A549 treated with GW870086 at 1 μM for 4 hours (cell line): ENCODE measurements at places on chromosomes 6 and 20. TPM values are rescaled to one million over a fixed set of nuclear protein-coding genes. Genes with fewer than 3 reads are reported as not detected.

Gene MCCD1
- not detected in 5 replicates for total RNA-seq

Gene COL20A1
- total RNA-seq = 0.41 to 0.91 TPM (median 0.65 TPM) in 5 replicates

Gene ZNF311
- 0.09 to 0.27 TPM (median 0.16 TPM) in 5 replicates for total RNA-seq

Gene BEND3
- total RNA-seq = 3.3 to 3.6 TPM (median 3.4 TPM) in 5 replicates

Gene DCDC2
- 2.3 to 3.3 TPM (median 2.5 TPM) in 5 replicates for total RNA-seq

Gene LY6G6C
- 0.14 TPM in 1 of 5 replicates, not detected in the others for total RNA-seq

Gene CENPW
- total RNA-seq = 35.7 to 48.5 TPM (median 43.8 TPM) in 5 replicates

Gene CST4
- not detected in 5 replicates for total RNA-seq

Gene TMEM244
- not detected in 5 replicates for total RNA-seq

Gene EDN1
- total RNA-seq = 35.0 to 37.9 TPM (median 35.4 TPM) in 5 replicates

Gene SPTLC3
- total RNA-seq = 0.06 to 0.21 TPM (median 0.09 TPM) in 3 of 5 replicates, not detected in the others

Gene TRIM10
- total RNA-seq = not detected in 5 replicates

Gene ZNF831
- total RNA-seq = not detected in 5 replicates

Gene SCRT2
- total RNA-seq = not detected in 5 replicates

Gene C6orf15
- not detected in 5 replicates for total RNA-seq

Gene VEGFA
- total RNA-seq = 35.4 to 38.8 TPM (median 38.4 TPM) in 5 replicates

Gene REM1
- 0.39 to 0.82 TPM (median 0.56 TPM) in 5 replicates for total RNA-seq

Gene HCRTR2
- total RNA-seq = not detected in 5 replicates

Gene PDE10A
- total RNA-seq = 24.4 to 28.4 TPM (median 27.9 TPM) in 5 replicates

Gene PCSK2
- total RNA-seq = not detected in 5 replicates

Gene ADGRF1
- 0.08 TPM in 1 of 5 replicates, not detected in the others for total RNA-seq

Gene SLC25A27
- 0.44 to 1.3 TPM (median 0.47 TPM) in 5 replicates for total RNA-seq

Gene IP6K3
- 0.40 to 0.80 TPM (median 0.46 TPM) in 5 replicates for total RNA-seq

Gene RAMACL
- 0.09 to 0.43 TPM (median 0.13 TPM) in 4 of 5 replicates, not detected in the other for total RNA-seq

Gene SYCP2
- 0.27 to 0.53 TPM (median 0.33 TPM) in 5 replicates for total RNA-seq

Gene ULBP1
- total RNA-seq = 0.53 to 0.99 TPM (median 0.79 TPM) in 5 replicates

Gene PDYN
- not detected in 5 replicates for total RNA-seq

Gene SCUBE3
- 0.02 to 0.07 TPM (median 0.06 TPM) in 5 replicates for total RNA-seq

Gene RTN4IP1
- total RNA-seq = 9.2 to 10.8 TPM (median 10.0 TPM) in 5 replicates

Gene MAK
- 0.09 to 0.29 TPM (median 0.15 TPM) in 5 replicates for total RNA-seq

Gene BFSP1
- total RNA-seq = 3.5 to 4.5 TPM (median 4.0 TPM) in 5 replicates

Gene BPIFA1
- not detected in 5 replicates for total RNA-seq

Gene ARMC2
- 1.3 to 2.5 TPM (median 1.9 TPM) in 5 replicates for total RNA-seq

Gene ZKSCAN4
- total RNA-seq = 2.3 to 3.0 TPM (median 2.6 TPM) in 5 replicates

Gene PROKR2
- not detected in 5 replicates for total RNA-seq

Gene TFEB
- total RNA-seq = 5.0 to 8.0 TPM (median 6.8 TPM) in 5 replicates

Gene TNF
- 0.16 TPM in 1 of 5 replicates, not detected in the others for total RNA-seq

Gene SNAP25
- 11.4 to 20.3 TPM (median 16.6 TPM) in 5 replicates for total RNA-seq

Gene GUCA1A
- not detected in 5 replicates for total RNA-seq

Gene HRH3
- not detected in 5 replicates for total RNA-seq

Gene UNC93A
- total RNA-seq = not detected in 5 replicates

Gene BTN1A1
- not detected in 5 replicates for total RNA-seq

Gene RIN2
- total RNA-seq = 23.4 to 27.0 TPM (median 23.5 TPM) in 5 replicates

Gene HLA-G
- not detected in 5 replicates for total RNA-seq

Gene SNX9
- total RNA-seq = 21.0 to 25.2 TPM (median 23.7 TPM) in 5 replicates

Gene BPIFB1
- total RNA-seq = 0.08 to 0.10 TPM in 2 of 5 replicates, not detected in the others

Gene PDE7B
- 0.53 to 0.99 TPM (median 0.83 TPM) in 5 replicates for total RNA-seq

Gene SIRPG
- total RNA-seq = 0.20 TPM in 1 of 5 replicates, not detected in the others
